ENCODE measurements at places on chromosomes 16 and 17.
A peak's percentile ranks its signal among the peaks of the same experiment; 100 is the strongest.

DNA sequence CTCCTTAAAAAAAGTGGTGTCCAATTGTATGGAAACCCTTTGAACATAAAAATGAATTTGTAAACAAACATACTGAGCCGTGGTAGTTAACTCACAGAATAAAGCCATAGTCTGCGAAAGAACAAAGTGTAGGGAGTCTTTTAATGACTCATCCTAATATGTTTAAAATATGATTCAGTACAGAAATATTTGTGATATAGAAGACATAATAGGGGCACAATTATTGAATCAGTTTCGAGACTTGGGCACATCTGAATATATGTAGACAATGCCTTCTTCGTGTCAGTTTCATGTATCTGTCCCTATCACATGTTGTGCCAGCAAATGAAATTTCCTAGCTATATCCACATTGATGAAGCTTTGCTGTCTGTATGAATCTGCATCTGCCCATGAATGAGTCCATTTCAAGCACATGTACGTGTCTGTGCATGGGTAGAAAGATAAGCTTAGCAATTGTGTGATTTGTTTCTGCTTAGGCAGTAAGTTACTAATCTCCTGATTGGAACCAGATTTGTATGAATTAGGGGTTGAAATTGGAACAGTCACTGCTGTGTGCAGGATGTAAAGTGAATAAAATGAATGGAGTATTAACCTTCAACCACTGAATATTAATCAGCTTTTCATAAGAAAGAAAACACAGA, 112.5 kb upstream of the SOX9 start:
- DNase-seq = no peak

- DNase-seq = no peak
These were observed 22.7 kb upstream of the ZC3H7A start for GRCh38 chr16:11819798-11820197.

DNA sequence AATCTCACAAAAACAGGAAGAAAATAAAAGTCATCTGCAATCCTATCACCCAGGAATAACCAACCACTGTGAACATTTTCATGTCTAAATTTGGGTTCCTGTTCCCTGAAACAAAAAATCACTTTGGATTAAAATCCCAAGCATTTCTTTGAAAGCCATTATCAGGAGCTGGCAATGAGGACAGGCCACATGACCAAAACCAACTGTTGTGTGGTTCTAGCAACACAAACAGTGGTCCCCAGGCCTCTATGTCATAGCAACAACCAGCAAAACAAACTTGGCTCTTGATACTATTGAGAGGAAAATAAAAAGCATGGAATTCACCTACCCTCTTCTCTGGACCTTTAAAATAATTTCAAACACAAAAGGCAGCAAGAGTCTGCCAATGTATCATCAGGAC, 252.5 kb downstream of the SLC39A11 start:
- no peak for DNase-seq

DNA sequence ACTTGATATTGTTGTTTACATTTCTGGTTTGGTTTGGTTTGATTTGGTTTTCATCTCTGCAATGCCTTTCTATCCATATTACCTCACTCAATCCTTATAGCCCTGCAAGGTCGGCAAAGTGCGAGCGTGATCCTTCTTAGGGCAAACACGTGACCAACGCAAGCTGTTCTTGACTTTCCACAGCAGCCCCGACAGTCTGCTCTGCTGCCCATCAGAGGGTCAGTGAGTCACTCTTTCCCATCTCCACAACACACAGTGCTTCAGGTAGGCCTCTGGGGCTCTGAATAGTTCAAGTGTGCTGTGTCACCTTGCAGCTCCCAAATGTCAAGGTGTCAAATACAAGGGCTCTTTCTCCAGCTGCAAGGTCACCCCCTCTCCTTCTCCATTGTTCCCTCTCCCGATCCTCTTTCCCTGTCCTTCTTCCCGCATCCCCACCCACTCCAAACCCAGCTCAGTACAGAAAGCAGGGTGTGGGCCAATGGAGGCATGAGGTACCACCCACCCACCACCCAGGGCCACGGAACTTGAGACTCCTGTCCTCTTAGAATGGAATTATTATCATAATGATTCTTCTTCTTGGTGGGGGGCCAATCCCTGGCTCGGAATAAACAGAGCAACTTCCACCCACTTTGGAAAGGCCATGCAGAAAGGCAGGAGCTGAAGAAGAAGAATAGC, 139.7 kb downstream of the SLC39A11 start:
- DNase-seq = no peak

GRCh38 chr16:12474806-12475410, 328.8 kb downstream of the CPPED1 start:
- DNase-seq = no peak

- no peak for DNase-seq
These were observed 7.1 kb downstream of the UBE2O start for GRCh38 chr17:76445697-76446448.

DNA sequence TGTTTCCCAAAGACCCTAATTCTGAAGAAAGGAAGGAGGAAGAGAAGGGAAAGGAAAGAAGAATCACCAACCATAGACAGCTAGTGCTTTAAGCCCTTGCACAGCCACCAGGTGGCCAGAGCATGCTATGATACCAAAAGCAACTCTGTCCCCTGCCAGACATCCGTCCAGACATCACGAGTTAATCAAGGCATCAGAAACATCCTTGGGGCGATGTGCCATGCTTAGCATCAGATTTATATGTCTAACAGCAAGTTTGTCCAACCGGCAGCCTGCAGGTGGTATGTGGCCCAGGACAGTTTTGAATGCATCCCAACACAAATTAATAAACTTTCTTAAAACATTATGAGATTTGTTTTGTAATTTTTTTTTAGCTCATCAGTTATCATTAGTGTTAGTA, 2.9 kb upstream of the CRYBA1 start:
- no peak for DNase-seq

GRCh38 chr16:25009822-25010221, 5.3 kb downstream of the ARHGAP17 start:
- DNase-seq = no peak

GRCh38 chr17:82387705-82388106, 16.1 kb downstream of the UTS2R start:
- DNase-seq = no peak

DNA sequence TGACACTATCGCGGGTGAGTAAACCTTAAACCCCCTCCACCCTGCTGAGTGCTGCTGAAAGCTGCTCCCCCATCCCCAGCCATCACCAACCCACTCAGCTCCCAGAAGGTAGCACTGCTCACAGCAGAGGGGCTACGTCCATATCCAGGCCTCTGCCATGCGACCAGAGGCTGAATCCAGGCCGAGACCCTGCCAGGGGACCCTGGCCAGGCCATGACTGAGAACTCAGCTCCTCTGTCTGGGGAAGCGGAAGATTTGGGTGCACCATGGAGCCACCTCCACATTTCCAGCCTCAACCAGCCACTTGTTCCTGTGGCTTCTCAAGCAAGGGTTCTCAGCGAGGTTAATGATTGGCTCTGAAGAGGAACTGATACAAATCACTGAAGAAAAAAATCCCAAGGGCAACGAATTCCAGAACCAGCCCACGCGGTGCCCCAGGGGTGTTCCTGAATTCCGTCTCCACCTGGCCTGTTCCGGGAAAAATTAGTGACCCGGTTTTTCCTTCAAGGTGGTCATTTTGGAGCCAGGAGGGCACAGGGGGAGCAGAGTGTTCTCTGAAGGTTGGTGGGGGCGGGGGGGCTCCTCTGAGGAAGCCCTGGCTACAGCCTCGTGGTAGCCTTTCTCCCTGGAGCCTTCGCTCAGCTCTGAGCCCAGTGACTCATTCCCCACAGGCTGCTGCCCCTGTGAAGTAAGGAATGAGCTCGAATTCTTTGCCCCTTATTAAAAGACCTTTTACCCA, 9.3 kb upstream of the SLC16A5 start:
- no peak for DNase-seq

GRCh38 chr17:57102122-57102521, 17.1 kb downstream of the AKAP1 start:
- no peak for DNase-seq

DNA sequence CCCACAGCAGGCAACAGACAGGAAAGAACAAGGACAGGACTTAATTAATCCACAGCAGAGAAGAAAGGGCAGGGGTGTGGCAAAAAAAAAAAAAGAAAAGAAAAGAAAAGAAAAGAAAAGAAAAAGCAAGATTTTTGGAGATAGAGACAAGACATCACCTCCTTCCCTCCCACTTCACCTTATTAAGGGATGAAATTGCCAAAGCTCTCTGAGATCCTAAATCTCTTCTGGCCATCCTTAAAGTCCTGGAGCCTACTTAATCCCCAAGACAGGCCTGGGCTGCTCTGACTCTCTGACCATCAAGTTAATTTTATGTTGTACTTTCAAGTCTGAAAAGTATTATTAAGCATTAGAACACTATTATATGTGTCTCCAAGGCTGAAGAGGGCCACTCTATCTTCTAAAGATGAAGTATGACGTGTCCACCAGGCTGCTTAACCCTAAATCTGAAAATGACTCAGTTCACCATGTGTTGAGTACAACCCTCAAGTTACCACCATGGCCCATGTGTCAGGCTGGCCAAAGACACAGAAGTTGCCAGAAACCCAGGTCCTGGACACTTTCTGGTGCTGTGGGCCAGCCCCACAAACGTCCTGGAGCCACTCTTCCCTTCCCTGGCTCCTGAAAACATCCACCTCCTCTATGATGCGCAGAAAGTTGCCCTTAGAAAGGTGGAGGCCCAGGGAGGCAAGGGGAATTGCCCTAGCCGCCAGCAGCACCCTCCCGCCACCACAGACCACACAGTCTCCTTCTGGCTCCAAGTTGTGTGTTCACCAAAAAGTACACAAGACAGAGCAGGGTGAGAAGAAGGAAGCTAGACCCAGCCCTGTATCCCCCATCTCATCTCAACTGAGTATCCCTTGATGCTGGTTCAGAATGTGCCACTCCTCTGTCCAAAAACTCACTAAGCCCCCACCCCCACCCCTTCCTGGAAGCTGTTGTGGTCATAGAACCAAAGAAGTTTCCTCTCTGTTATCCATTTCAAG, 2.7 kb downstream of the SOCS1 start:
- peak; percentile 81 for DNase-seq

DNA sequence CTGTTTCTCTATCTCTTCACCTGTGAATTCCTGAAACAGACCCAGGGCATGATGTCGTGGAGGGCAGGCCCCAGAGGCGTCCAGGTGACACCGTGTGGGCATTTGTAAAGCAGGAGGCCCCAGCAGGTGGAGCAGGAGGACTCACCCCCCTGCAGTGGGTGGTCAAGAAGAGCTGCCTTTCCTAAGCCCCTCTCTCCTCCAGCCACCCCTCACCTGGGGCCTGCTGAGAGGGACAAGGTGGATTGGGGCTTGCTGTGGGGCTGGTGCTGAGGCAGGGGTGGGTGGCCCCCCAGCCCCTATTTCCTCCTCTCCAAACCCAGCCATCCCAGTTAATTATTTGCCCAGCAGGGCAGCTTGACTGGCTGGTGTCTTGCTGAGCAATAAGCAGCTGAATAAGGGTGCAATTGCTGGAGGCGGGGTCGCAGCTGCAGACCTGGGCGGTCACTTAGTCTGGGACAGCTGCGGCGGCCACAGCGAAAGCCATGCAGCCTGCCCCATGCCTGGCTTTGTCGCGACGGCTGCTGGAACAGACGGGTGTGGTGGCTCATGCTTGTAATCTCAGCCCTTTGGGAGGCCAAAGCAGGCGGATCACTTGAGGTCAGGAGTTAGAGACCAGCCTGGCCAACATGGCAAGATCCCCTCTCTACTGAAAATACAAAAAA, 56.4 kb downstream of the JPH3 start:
- DNase-seq = no peak

DNA sequence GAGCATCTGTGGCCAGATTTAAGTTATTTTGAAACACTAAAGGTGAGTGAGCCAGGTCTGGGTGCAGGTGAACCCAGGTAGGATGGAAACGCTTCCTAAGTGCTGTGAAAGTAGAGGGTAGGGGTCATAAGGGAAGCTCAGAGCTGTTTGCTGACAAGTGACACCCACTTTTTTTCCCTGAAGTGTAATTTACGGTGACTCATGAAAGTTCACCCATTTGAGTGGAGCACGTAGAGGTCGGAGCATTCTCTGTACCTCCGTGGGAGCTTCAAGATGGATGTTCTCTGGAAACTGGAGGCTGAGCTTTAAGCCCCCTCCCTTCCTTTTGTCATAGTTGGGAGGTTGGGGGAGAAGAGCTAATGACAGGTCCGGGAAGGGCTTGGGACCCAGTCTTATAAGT, 44.3 kb downstream of the MPRIP start:
- no peak for DNase-seq

All from activated CD8-positive, alpha-beta memory T cell treated with anti-CD3 and anti-CD28 coated beads, Interleukin-2, amount 50 U/mL, for 48 hours (primary cell).